Stimulated activated CD4-positive, alpha-beta T cell treated with anti-CD3 and anti-CD28 coated beads, Interleukin-15, amount 100 ng/mL, for 1 hour (primary cell): ENCODE measurements at places on chromosomes 3 and 15.

DNA sequence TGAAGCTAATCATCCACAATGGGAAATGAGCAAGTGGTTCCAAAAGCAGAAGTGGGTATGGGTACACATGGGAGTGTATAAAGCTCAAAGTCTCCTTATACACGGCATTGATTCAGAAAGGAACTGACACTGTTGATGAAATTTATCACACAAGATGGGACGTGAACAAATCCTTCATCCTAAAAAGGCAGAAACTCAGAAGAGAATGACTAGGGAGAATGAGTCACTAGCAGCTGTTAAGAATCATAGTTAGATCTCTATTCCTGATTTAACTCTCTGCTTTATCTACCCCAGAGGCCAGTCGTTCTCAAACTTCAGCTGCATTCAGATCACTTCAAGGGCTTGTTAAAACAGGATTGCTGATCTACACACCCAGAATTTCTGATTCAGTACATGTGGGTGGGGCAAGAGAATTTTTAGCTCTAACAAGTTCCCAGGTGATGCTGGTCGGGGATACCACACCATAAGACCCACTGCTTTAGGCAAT, 97.7 kb upstream of the PHLDB2 start:
- DNase-seq = no peak

DNA sequence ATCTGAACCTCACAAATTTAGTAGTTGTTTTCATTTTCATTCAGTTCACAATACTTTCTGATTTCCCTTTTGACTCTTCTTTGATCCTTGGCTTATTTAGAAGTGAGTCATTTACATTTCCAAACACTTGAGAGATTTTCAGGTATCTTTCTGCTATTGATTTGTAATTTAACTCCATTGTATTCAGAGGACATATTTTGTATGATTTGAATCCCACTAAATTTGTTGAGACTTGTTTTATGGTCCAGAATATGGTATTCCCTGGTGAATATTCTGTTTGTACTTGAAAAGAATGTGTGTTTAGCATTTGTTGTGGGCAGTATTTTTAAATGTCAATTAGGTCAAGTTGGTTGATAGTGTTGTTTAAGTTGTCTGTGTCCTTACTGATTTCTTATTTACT, 29.6 kb downstream of the FAN1 start:
- DNase-seq = no peak

- DNase-seq = no peak
Observed at GRCh38 chr3:37030588-37030987, 37.3 kb downstream of the MLH1 start.

- DNase-seq = no peak
Observed at GRCh38 chr15:48440084-48440483, 108.9 kb downstream of the DUT start.

DNA sequence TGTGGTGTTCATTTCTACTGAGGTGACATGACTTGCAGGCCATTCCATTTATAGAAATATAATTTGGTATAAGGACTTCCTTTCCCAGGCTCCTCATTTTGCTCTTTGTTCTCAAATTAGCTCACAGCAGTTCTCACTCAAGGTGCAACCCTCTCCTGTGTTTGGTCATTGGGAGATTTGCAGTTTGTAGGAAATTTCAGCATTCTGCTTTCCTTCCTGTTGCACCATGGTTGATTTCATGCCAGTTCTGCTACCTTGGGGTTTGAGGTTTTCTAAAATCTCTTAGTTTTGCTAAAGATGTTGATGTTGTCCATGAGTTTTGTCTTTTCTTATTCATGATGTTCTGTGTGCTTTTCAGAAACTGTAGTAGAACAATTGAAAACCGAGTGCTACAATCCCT, 65.7 kb upstream of the PROK2 start:
- DNase-seq = no peak
